Pancreas (tissue), 10 donors: ENCODE measurements at places on chromosomes 5 and 9. TPM values are rescaled to one million over a fixed set of nuclear protein-coding genes. Genes with fewer than 3 reads are reported as not detected.

DNA sequence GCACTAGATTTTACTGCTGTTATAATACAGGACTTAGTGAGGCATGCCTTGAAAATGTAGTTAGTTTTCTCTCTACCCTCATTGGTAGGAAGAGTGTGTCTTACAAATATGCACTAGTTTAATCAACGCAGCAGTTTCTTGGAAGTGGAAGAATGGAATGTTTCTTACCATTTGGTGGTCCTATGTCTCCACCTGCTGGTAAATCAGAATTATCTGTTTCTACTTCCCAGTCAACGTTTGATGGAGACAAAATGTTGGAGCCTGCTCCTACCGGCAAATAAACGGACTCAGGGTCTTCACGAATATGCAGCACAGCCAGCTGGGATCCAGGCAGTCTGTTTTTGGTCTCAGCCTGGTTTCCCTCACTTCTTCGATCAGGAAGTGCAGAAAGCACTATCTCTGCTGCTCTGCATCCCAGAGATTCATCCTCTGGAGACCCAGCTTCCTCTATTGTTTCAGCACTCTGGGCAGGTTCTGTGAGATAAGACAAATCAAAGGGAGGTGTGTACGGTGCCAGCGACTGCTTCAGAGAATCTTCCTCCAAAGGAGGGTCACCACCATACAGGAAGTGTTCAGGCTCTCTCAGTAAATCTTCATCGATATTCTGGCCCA is 59.5 kb upstream of the PCA3 start:
- no peak for DNase-seq

DNA sequence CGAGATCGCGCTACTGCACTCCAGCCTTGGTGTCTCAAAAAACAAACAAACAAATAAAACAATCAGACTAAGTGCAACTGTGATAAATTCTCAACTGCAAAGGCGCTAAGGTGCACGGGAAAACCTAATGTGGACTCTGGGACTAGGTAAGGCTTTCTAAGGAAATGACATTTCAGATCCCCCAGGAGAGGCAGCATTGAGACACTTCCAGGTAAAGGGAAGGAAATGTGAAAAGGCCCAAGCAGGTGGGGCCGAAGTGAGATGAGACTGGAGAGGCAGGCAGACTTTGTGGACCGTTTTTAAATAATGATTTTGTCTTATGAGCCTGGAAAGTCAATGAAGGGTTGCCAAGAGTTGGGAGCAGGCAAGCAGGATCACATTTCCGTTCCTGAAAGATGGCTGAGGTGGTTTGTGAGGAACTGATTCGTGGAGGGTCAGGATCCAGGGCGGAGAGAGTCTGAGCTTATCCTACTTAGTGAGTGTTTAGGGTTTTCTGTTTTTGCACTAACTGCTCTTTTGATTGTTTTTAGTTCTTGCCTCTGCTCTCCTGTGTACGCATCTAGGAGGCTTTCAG is 2.0 kb upstream of the APBA1 start:
- no peak for DNase-seq

DNA sequence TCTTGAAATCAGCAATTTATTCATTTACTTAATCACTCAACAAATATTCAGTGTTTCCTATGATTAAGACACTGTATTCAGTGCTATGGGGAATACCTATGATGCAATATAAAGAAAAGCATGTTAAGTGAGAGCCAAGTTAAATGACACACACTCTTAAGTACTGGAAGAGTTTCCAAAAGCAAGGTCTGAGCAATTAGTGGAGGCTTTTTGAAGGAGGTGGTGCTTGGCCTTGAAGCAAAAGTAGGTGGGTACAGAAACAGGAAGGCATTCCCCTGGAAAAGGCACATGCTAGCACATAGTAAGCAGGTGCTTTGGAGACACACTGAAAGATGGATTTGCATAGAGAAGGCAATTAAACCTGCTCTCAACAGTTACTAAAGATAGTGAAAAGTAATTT is 4.0 kb downstream of the TSLP start:
- DNase-seq, result no peak

DNA sequence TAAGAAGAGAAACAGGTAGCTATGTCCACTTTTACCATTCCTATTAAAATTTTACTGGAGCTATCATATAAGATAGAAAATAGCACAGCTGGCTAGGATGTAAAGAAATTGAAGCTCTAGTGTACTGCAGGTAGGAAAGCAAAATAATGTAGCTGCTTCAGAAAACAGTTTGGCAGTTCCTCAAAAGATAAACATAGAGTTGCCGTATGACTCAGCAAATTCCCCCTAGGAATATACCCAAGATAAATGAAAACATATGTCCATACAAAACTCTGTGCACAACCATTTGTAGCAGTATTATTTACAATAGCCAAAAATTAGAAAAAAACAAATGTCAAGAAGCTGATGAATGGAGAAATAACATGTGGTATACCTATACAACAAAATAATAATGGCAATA is 64.6 kb upstream of the SHISAL2B start:
- DNase-seq, result no peak

DNA sequence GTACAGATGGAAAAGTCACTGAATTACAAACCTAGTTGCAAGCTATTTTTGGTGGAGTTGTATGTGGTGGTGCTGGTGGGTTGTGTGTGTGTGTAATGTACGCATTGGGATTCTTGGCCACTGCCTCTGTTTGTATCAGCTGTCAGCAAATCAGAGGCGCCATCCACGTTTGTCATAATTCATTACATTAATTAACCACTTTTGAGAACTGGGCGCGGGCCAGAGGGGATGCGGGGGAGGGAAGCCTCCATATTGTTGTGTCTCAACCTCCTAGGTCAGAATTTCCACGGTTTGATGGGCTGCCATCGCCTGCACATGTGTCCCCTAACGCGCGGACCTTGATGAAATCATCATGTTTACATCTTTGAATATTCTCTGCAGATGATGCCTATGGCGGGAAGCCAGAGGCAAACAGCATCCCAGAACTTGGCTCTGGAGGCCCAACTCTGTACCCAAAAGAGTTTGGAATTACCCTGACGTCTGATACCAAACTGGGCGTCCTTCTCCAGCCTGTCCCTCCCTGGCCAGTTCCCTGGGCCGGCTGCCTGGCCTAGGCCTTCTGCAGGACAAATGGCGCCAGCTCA is 54.9 kb downstream of the FGF18 start:
- no peak for DNase-seq

DNA sequence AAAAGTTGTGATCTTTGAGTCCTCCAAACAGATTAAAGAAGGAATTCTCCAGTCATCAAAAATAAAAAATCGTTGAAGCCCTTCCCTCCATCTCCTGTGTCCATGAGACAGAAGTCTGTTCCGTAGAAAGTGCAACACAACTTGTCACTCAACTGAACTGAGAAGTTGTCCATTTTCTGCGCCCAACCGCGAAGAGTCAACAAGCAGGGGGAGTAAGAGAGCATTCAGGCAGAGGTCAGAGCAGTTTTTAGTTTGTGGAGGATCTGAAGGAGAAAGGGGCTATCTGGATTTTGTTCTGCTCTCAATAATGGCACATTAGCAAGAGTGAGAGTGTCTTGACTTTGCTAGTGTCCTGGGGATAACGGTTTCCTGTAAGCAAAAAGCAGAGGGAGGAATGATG is 303.9 kb downstream of the ICE1 start:
- DNase-seq, result no peak

DNA sequence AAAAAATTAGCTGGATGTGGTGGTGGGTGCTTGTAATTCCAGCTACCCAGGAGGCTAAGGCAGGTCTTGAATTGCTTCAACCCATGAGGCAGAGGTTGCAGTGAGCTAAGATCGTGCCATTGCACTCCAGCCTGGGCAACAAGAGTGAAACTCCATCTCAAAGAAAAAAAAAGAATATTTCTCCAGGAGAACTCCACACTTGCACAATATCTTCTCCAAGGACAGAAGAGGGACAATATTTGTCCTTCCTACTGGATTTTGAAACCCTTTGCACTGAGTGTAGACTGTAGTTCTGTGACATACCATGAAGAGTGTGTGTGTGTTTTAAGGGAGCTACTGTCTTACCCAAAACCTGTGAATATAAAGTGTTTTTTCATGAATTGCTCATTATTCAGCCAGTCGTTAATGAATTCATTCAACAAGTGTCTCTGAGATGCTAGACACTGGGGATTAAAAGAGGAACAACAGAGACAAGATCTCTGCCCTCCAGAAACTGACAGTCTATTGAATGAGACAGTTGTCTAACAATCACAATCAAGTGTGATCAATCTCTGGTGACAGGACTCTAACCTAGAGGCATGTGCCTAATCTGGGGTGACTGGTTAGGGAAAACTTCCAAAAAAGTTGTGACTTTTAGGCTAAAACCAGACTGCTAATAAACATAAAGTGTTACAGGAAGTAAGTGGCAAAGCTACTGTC is 9.8 kb upstream of the UBE2D2 start:
- no peak for DNase-seq

FGF1 gene
- 0.08 TPM for total RNA-seq

CNTNAP3B gene
- total RNA-seq, result 0.76 TPM

SLC22A5 gene
- 7.5 TPM for total RNA-seq
